ENCODE measurements at places on chromosomes 2 and 18. TPM values are rescaled to one million over a fixed set of nuclear protein-coding genes. Genes with fewer than 3 reads are reported as not detected.

DNA sequence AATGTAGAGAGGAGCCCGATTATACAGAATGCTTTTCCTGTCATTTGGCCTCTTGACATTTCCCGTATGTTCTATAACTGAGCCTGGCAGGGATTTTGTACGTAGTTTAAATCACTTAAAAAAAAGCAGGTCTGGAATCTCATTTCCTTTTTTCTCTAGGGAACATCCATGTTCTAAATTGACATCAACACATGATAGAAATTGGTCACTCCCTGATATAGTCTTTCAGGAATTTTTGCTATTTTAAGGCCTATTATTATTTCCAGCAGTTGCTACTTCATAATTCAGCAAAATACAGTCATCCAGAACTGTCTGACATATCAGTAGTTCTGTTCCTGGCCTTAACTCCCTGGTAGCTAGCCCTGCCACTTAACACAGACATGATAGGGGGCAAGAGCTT, 565.7 kb upstream of the ZEB2 start:
- no peaks in the 10 kb centered on the region for H3K4me1 ChIP-seq
- no peak for DNase-seq
- H3K27ac ChIP-seq = no peak overlapping the region
- H3K27me3 ChIP-seq = no peaks in the 10 kb centered on the region

The AMER3 gene
- not detected for total RNA-seq

The GPR17 gene
- total RNA-seq = not detected

The SERPINB4 gene
- not detected for total RNA-seq

DNA sequence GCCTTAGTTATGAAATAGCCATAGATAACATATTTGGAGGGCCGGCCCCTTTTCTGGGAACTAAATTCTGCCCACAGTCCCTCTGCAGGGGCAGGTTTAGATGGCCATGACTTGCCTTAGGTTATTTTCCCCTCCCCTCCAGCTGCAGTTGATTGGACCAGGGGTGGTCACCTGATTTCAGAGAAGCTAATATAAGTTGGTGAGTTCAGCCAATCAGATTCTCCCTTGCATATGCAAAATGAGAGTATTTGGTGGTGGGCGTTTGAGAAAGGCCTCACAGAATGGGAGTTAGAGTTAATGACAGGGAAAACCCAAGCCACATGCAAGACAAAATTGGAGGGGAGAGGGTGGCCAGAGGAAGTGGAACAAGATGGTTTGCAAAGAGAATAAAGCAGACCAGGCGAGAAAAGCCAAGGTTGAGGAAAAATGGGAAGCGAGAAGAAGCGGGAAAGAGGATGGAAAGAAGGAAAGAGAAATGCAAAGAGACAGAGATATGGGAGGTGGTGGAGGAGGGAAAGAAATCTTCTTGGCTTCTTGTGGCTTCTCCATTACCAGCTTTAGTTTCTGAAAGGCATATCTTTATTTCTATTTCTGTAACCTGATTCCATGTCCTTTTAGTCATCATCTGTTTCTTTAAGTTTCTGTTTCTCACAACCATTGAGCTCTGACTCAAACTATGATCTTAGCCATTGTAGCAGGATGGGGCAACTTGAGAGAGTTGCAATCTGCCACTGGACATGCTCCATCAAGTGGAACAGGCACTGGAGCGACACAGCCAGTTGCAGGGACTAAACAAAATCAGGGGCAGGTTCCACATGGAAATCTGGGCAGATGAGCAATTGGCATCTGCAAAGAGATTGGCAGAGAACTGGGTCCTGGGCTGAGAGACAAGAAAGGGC, 108.1 kb upstream of the SIX3 start:
- H3K36me3 ChIP-seq = no peaks in the 10 kb centered on the region
- no peak overlapping the region for H3K27ac ChIP-seq
- H3K4me1 ChIP-seq = no peaks in the 10 kb centered on the region
- no peak overlapping the region for H3K4me3 ChIP-seq

- H3K4me1 ChIP-seq = peaks cover 58% of the 10 kb centered on the region
- H3K36me3 ChIP-seq = no peaks in the 10 kb centered on the region
- H3K27me3 ChIP-seq = no peaks in the 10 kb centered on the region
- no peak overlapping the region for H3K4me3 ChIP-seq
- no peak for DNase-seq
These were observed 8.4 kb downstream of the YPEL5 start for GRCh38 chr2:30155202-30155601.

- H3K4me1 ChIP-seq = peaks cover 5% of the 10 kb centered on the region
- no peak for DNase-seq
- no peaks in the 10 kb centered on the region for H3K27me3 ChIP-seq
- H3K27ac ChIP-seq = no peak overlapping the region
- H3K4me3 ChIP-seq = no peak overlapping the region
These were observed 98.5 kb downstream of the NUP35 start for GRCh38 chr2:183222751-183223150.

The UNC50 gene
- 21.3 TPM for total RNA-seq

The SERPINB2 gene
- not detected for total RNA-seq

GRCh38 chr2:17184512-17184911, 333.7 kb downstream of the RAD51AP2 start:
- H3K4me3 ChIP-seq = no peak overlapping the region
- no peaks in the 10 kb centered on the region for H3K27me3 ChIP-seq
- H3K36me3 ChIP-seq = no peaks in the 10 kb centered on the region
- DNase-seq = no peak
- no peaks in the 10 kb centered on the region for H3K4me1 ChIP-seq

GRCh38 chr2:128682266-128682665, 363.6 kb upstream of the HS6ST1 start:
- no peak overlapping the region for H3K4me3 ChIP-seq
- H3K27me3 ChIP-seq = no peaks in the 10 kb centered on the region
- H3K36me3 ChIP-seq = no peaks in the 10 kb centered on the region
- no peaks in the 10 kb centered on the region for H3K4me1 ChIP-seq
